ENCODE measurements at places on chromosomes 5 and 9.

- no peak for DNase-seq
These were observed 163.4 kb downstream of the RGS3 start for GRCh38 chr9:113626735-113627495.

- peak; percentile 5 for DNase-seq
These were observed 20.3 kb downstream of the FBP1 start for GRCh38 chr9:94619026-94619425.

DNA sequence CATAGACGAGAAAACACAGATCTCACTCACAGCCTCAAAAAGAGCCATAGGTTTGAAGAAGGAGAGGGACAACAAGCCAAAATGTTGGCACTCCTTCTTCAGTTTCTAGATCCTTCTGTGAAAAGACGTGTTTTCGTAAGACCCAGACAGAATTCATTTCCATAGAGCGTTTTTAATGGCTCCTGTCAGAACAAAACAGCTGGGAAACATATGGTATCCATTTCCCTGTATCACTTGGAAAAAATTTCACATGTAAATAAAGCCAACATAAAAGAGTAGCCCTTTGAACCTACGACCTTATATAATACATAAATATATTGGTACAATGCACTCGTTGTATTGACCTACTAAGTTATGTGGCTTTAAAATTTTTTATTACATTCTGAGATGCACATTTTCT is 108.1 kb downstream of the SNCAIP start:
- no peak for DNase-seq

GRCh38 chr9:86809759-86810367 is 137.4 kb downstream of the GAS1 start:
- no peak for DNase-seq

- DNase-seq = no peak
These were observed 924.9 kb upstream of the DMAC1 start for GRCh38 chr9:8724284-8725018.

- no peak for DNase-seq
These were observed 8.0 kb downstream of the GRK6 start for GRCh38 chr5:177434437-177434836.

GRCh38 chr5:52705720-52706119 is 82.0 kb upstream of the ITGA1 start:
- peak; percentile 79 for DNase-seq

DNA sequence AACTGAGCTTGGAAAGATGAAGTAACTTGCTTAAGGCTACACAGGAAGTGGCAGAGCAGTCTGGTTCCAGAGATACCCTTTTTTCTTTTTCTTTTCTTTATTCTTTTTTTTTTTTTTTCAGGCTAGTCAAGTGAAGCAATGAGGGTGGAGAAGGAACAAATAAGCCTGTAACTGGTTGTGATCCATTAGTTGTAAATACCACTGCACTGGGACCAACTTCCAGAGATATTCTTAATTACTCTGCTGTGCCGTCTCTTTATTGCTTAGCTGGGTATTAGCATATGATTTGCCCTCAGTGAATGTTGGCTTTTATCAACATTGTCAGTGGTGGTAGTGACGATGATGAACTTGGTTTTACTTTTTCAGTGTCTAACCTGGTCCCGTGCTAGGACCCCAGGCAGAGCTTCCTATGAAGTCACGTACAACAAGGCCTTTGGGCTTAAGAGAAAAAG is 26.7 kb downstream of the LNPEP start:
- DNase-seq = peak; percentile 18

DNA sequence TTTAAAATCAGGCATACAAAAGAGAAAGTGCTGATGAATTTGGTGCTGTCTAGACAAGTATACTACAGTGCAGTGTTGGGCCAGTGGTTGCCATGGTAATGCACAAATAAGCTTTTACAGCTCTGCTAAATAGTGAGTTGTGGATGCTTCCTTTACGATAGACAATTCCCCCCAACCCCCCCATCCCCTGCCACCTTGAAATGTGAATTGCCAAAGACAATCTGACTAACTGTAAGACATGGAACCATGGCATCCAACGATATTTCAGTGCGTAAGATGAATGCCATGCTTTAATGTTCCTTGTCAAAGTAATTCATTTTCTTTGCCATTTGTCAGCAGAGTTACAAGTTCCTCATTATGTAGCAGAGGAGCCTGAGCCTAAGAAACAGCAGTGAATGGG is 91.5 kb upstream of the NREP start:
- peak; percentile 28 for DNase-seq

GRCh38 chr9:115359017-115359780 is 241.2 kb upstream of the TNC start:
- peak; percentile 25 for DNase-seq

GRCh38 chr5:14183187-14183939 is 40.2 kb downstream of the TRIO start:
- peak; percentile 59 for DNase-seq

All from EH (cell line).